ENCODE measurements at places on chromosomes 1 and 21.

GRCh38 chr1:203492082-203492747 is 1.7 kb upstream of the OPTC start:
- no peak for DNase-seq

GRCh38 chr1:165342168-165342567 is 14.3 kb downstream of the LMX1A start:
- DNase-seq = no peak

GRCh38 chr1:97424209-97424608 is 496.6 kb downstream of the DPYD start:
- DNase-seq = no peak

- no peak for DNase-seq
Measured at GRCh38 chr21:29025328-29025713, 853 bp downstream of the USP16 start.

- no peak for DNase-seq
Measured at GRCh38 chr1:75811211-75811981, 14.7 kb downstream of the MSH4 start.

DNA sequence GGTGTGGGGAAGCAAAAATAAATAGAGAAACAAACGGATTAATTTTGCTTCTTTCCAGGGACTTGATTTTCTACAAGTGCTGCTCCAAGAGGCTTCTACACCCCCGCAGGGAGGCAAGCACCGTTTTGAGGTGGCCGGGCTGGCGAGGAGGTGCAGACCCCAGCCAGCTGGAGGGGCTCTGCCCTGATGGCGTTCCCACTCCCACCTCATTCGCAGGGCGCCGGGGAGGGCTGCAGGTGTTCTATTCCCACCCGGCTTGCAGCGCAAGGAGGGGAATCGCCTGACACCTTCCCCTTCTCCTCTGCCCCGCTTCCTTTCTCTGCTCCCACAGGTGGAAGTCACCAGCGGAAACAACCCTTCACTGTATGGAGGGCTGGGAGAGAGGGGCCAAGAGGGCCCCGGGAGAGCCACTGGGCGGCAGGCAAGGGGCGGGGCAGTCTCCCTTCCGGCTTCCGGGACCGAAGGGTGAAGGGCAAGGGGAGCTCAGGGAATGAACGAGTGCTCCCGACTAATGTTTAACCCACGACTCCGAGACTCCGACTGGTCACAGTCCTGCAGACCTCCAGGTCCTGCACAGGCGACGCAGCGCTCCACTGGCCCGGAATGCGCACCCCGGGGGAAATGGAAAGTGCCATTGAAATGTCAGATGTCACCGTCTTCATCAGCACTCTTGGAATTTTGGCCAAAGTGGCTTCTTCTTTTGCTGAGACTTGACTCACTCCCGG is 29.1 kb downstream of the TEX35 start:
- peak; percentile 68 for DNase-seq

DNA sequence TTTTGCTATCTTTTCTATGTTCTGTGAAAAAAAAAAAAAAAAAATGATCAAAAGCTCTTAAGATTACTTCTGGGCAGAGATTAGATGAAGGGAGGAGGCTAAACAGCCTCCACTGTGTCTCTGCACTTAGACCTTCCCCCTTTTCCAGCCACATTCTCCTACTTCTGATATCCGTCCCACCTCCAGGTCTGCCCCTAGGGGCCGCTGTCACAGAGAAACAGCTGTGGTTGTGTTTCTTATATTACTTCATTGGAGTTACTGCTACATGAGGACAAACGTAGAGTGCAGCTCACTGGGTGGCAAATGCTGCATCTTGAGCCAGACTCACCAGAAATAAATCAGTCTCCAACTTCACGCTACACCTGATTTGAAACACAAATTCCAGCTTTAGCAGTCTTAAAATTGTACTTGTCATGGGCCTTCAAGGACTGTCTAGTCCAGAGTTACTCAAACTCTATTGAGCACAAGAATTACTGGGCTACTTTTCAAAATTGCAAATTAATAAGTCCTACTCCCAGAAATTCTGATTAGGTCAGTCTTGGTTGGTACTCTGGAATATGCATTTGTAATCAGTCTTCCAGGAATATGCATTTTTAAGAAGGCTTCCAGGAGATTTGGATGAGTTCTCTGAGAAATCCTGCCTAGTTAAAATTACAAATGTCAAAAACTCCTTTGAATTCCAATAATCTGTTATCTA is 125.2 kb upstream of the PTBP2 start:
- peak; percentile 20 for DNase-seq

GRCh38 chr1:161866241-161866640 is 100.1 kb downstream of the ATF6 start:
- DNase-seq = no peak

DNA sequence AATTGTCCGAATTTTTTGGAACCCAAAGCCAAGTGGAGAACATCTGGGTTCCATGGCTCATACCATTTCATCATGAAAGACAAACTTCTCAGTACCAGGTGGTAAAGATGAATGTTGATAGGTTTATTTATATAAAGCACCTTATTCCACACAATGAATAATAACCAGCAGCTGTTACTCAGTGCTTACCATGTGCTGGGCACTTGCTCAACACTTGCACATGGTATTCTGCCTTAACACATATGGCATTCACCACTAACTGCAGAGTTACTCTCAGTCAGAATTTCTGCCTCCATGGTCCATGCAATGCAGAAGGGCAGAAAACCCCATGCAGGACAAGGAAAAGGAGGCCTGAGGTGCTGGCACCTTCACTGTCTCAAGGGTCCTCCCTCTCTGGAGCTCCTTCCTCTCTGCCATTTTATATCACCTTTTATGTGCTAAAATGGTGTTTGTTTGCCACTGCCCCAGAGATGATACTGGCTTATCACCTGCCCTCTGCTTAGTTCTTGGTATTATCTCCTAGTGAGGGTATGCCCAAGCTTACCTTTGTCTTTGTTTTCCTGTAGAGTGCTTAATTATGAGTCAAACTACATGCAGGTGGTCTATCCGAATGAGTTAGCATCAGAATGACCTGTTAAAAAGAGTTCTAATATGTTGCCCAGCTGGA is 76.7 kb upstream of the ZNF326 start:
- no peak for DNase-seq

GRCh38 chr1:53317646-53318539 is 10.0 kb downstream of the LRP8 start:
- no peak for DNase-seq

- no peak for DNase-seq
Measured at GRCh38 chr1:58933599-58933926, 149.7 kb upstream of the JUN start.

GRCh38 chr1:199290186-199290585 is 651.3 kb downstream of the PTPRC start:
- DNase-seq = no peak

DNA sequence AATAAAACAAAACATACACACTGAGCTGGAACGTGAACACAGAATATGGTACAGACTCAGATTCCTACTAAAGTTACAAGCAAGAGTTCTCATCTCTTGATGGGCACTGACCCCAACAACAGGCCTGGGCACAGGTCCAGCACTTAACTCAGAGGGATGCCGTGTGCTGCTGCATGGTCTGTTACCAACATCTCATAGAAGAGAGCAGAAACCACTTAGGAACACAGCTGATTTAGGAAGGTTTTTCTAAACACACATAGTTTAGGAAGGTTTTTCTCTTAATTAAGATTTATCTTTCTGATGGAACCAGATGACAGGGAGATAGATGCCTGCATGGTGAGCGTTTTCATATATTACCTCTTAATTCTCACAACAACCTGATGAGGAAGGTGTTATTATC is 1.5 kb downstream of the GCLM start:
- DNase-seq = no peak

DNA sequence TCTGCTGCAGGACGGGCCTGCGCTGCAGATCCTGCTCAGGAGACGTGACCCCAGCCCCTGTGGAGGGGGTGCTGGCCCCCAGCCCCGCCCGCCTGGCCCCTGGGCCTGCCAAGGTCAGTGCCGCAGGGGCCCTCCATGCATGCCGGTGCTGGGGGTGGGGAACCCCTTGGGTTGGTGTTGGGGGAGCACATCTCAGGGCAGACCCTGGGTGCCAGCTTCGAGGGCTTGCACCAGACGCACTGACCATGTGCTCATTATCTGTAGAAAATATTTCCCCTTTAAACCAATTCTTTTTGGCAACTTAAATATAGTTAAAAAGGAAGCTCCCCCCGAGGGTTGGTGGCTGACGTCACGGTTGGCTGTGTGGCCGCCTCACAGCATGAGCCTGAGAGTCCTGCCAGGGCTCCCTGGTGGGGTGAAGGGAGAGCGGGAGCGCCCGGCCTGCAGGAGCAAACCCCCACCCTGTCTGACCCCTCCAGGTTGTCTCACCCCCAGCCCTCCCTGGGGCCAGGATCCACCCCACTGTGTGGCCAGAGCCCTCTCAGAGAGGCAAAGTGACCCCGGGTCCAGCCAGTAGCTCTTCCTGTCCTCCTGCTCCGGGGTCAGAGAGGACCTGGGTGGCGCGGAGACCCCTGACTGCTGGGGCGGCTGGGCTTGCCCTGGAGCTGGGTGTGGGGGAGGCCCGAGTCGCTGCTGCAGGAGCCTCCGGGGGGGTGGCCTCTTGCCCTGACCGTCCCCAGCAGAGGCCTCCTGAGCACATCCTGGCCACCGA is 5.3 kb upstream of the PFKL start:
- peak; percentile 41 for DNase-seq

DNA sequence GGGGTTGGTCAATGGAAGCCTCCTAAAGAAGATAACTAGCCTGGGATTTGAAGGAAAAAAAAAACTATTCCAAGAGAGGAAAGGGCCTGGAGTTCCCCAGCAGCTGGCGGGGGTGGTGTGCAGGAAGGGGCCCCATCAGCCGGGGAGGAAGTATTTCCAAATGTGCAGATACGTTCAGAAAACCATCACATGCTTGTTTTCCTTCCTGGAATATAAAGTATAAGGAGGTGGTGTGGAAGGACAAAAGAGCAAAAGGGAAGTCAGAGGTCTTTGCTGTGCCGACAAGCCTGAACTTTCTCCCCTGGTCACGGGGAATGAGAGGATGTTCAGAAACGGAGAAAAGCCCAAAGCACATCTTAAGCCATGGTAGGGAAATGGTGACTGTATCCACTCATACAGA is 72.0 kb upstream of the BACE2 start:
- DNase-seq = no peak

- no peak for DNase-seq
Measured at GRCh38 chr1:70819231-70819630, 228.4 kb downstream of the PTGER3 start.

- no peak for DNase-seq
Measured at GRCh38 chr1:50666849-50667248, 243.6 kb upstream of the DMRTA2 start.

DNA sequence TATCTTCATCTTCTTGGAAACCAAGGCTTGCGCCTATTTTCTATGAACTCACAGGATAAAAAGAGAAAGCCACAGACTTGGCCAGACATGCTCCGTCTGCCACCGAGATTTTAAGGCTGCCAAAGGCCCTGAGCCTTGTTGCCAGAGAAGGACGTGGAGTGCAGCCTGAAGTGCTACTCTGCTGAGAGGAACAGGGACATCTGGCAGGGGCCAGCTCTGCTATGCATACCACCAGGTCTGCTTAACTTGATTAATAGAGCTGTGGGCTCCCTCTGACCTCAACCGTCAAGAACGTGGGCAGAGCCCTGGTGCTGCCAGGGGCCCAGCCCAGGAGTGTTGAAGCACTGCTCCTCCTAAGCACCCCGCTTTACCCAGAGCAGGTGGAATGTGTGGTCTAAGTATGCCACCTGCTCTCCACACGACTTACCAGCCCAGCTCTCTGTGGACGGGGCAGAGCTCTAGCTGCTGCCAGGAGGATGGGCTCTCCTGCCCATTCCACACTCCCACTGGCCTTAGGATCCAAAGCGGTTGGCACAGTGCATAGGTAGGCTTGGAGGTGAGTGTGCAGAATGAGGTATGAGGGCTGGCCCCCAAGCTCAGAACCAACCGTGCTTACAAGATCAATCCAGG is 10.6 kb downstream of the HCRTR1 start:
- DNase-seq = no peak
